Hematopoietic multipotent progenitor cell treated with erythropoietin and hydrocortisone succinate and interleukin-3 and kit ligand, for 17 days (in vitro differentiated cells): ENCODE measurements at places on chromosomes 4 and X.

- DNase-seq: no peak
These were observed 89.6 kb downstream of the SORCS2 start for GRCh38 chr4:7281691-7282665.

GRCh38 chr4:16079046-16079445 lies 4.8 kb downstream of the PROM1 start:
- no peak for DNase-seq

DNA sequence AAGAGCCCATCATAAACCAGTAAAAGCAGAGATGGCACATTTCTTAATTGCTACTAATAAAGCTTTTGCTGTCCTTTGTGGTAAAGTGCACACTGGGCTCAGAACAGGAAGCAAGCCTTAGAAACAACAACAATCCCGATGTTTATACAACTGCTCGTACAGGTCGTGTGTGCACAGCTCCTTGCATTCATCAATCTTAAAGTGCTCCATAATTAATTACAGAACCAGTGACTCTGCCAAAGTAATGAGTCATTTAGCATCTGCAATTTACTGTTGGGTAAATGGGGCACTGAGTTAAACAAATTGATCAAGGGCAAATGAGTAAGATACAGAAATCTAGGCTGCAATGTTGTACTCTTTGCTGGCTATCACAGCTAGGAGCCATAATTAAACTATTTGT lies 61.3 kb upstream of the TXK start:
- DNase-seq: no peak

DNA sequence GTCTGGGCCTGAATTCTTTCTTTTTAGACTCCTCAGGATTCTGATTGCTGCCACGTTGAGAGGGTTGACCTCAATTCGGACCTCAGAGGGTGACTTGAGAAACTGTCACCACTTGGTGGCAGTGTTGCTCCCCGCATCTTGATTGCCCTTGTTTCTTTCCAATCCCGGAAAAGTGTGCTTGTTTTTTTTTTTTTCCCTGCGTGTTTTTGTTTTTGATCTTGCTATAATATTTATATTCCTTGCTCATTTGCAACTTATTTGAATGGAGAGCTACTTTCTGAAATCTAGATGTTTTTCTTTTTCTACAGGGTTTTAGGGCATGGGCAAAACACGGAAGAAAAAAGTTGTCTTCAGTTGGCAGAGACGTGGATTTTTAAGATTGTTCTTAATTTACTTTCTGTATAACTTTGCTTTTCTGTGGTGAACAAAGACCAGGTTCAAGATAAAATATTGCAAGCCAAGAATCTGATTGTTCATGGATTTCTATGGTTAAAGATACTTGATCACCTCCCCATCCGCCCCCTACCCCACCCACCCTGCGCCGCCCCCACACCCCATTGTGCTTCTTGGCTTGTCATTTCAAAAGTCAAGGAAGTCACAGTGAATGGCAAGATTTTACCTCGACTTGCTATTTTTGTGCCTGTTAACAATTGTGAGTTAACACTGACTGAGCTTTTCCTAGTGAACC lies 102.0 kb downstream of the PTTG2 start:
- DNase-seq: peak; percentile 82

- no peak for DNase-seq
These were observed 17.5 kb downstream of the ZNF330 start for GRCh38 chr4:141238186-141238585.

- no peak for DNase-seq
These were observed 1223.2 kb downstream of the RAPGEF2 start for GRCh38 chr4:160326110-160326509.

- DNase-seq: no peak
These were observed 65.4 kb upstream of the TRPC3 start for GRCh38 chr4:122017296-122017695.

DNA sequence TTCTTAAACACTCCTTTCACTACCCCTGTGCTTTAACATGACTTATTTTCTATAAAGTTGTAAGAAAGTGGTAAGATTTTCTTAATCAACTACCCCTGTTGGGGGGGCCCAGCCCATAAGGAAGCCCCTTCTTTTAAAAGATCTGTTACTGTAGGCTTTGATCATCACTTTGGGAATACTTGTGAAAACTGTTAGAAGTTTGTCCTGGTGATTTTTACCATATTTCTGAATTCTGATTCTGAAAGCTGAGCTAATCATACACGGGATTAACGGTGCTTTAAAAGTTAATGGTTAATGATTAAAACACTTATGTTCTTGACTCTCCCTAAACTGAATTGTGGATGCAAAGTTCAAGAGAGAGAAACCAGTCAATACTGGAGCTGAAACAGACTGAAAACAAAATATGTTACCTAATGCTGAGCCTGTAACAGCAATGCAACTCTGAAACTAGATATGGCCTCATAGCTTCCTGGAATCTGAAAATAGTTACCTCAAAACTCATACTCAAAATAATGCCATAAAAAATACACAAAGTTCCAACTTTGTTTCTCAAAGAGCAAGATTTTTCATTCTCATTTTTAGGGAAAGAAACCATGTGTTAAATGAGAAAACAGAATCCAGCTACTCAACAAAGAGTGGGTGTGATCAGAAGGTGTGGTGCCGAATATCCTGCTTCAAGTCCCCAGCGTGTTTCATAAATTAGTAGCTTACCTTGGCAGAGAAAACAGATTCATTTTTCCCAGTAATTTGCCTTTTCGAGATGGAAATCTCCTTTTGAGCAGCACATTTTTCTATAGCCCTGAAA lies 31.6 kb downstream of the ADH7 start:
- no peak for DNase-seq

DNA sequence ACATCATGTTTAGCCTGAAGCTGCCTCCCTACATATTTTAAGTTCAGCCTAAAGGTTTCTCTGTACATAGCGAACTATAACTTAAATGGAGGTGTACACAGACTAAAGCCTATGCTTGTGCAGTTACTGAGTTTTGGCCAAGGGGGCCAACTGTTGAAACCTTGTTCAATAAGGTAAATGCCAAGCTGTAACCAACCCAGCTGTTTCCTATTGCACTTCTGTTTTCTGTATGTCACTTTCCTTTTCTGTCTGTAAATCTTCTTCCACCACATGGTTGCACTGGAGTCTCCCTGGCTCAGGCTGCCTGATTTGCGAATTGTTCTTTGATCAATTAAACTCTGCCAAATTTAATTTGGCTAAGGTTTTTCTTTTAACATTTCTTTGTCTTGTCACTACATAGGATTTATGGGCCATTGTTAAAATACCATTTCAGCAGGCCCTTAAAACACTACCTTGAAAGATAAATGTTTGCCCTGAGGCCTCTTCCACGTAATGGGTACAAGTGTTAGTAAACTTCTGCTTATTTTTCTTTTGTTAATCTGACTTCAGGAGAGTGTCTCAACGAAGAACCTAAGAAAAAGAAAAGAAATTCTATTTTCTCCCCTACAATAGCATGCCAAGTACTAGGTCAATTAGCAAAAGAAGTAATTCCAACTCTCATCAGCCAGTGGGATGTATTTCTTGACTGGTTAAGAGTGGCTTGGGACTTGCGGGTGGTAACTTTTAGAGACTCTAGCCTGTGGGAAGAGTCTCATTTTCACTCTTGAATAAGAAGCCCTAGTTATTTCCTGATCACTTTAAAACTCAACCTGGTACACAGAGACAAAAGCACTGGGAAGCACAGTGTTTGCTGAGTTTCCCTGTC lies 45.7 kb upstream of the PRSS12 start:
- no peak for DNase-seq

- DNase-seq: no peak
These were observed 124.4 kb downstream of the EDA start for GRCh38 chrX:69740317-69740716.

DNA sequence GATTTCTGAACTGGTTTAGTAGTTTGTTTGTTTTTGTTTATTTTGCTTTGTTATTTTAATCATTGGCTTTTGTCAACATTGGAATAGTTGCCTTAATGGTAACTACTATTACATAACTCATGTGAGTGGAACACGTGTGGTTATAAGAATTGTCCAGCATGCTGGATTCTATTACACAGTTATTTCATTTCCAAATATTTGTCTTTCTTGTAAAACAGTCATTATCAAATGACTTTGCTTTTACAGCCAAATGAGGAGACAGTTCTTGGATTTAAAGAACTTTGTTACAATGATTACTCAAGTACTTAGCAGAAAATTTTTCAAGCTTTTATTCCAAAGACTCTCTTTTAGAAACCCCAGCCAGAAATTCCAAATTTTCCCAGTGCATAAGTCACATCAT lies 516.1 kb upstream of the MAGEB2 start:
- no peak for DNase-seq

- DNase-seq: no peak
These were observed 38.9 kb upstream of the RBPJ start for GRCh38 chr4:26281881-26282280.

- no peak for DNase-seq
These were observed 2.3 kb upstream of the RNF212 start for GRCh38 chr4:1115528-1116293.

DNA sequence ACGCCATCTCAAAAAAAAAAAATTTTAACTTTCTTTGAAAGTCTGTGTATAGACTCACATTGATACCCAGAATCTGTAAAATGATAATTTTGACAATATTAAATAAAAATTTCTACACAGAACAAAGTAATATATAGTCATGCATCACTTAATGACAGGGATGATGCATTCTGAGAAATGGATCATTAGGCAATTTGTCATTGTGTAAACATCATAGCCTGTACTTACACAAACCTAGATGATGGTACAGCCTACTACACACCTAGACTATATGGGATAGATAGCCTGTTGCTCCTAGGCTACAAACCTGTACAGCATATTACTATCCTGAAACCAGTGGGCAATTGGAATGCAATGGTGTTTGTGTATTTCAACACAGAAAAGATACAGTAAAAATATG lies 107.7 kb downstream of the BLTP1 start:
- DNase-seq: no peak

DNA sequence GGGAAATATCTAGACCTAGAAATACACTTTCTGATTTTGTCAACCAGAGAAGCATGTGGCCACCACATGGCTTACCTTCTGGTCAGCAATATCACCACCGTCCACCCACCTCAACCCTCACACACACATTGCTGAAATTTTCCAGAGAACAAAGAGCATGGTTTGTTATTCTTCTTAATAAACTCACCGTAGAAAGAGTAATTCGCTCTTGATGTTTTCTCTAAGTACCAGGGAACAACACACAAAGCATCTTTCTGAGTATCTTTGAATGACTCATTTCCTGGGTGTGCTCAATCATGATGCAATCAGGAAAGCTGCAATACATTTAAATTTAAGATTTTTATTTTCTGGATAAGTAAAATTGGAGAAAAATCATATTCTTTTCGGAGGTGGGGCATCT lies 24.7 kb upstream of the LRAT start:
- DNase-seq: no peak

DNA sequence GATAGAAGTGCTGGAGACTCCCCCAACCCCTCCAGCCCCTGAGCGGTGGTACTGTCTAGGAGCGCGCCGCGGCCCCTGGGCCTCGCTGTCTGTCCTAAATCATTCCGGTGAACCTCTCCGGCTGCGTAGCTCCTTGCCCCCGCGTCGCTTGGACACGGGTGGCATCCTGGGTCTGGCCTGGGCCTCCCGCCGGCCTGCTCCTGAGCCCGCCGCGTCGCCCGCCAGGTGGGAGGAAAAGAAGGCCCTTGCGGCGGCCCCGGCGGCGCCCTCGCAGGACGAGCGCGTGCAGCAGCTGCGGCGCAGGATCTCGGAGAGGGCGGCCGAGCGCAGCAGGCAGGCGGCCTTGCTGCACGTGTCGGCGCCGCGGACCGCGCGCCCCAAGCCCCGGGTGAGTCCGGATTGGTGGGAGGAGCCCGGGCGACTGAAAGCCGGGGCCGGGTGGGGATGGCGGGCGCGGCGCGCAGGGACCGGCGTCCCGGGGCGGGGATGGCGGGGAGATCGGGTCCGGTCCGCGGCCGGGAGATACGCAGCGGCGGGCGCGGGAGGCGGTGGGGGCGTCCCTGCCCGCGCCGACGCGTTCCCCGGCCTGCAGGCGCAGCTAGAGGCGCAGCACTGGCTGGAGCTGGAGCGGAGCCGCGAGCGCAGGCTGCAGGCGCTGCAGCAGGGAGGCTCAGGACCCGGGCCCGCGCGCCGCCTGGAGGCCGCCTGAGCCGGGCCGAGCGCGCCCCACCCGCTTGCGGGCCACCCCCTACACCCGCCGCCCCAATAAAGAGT lies 6.5 kb upstream of the RNF4 start:
- no peak for DNase-seq

DNA sequence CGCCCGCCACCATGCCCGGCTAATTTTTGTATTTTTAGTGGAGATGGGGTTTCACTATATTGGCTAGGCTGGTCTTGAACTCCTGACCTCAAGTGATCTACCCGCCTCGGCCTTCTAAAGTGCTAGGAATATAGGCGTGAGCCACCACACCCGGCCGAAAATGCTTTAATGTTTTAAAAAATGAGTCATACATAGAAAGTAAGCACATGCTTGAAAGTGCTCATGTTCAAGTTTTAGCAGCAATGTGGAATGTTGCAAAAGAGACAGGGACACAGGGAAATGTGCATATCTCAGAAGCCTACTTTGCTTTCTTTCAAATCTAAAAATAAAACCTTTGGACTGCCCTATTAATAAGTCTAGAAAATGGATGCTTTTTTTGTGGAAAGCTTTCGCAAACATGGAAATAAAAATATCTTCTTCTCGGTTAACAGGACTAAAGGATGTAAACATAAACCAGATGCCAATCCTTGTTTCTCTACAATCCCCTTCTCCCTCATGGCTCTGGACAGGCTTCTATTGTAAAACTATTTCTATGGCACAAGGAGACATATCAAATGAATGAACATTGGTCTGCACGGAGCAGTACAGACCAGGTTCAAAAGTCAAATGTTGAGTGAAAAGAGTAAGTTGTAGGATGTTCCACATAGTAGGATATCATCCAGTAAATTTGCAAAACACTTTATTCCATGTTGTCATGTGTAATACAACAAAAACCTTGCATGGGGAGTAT lies 15.0 kb downstream of the MECP2 start:
- no peak for DNase-seq

GRCh38 chr4:86846921-86847320 lies 2.3 kb downstream of the SLC10A6 start:
- no peak for DNase-seq

GRCh38 chr4:155445306-155445705 lies 68.5 kb upstream of the MAP9 start:
- DNase-seq: no peak
